ENCODE measurements at places on chromosomes 7 and 10.

- no peak for DNase-seq
Observed at GRCh38 chr10:4431114-4431863, 394.7 kb upstream of the AKR1E2 start.

DNA sequence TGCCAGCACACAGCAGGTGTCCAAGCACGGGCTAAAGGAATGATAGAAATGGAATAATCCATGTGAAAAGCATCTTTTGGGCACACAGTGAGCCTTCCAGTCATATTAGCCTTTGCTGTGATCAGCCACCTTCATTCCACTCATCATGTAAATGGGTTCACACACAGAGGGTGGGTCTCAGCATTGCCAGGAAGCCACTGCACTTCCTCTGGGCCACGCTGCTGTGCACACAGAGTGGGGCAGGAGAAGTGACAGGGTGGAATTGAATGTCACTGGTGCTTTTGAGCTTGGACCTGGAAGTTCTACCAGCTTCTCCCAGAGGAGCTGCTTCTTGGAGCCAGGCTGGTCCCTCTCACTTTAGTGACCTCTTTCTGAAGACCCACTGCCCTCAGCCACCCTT lies 203.5 kb downstream of the USP6NL start:
- DNase-seq: no peak

DNA sequence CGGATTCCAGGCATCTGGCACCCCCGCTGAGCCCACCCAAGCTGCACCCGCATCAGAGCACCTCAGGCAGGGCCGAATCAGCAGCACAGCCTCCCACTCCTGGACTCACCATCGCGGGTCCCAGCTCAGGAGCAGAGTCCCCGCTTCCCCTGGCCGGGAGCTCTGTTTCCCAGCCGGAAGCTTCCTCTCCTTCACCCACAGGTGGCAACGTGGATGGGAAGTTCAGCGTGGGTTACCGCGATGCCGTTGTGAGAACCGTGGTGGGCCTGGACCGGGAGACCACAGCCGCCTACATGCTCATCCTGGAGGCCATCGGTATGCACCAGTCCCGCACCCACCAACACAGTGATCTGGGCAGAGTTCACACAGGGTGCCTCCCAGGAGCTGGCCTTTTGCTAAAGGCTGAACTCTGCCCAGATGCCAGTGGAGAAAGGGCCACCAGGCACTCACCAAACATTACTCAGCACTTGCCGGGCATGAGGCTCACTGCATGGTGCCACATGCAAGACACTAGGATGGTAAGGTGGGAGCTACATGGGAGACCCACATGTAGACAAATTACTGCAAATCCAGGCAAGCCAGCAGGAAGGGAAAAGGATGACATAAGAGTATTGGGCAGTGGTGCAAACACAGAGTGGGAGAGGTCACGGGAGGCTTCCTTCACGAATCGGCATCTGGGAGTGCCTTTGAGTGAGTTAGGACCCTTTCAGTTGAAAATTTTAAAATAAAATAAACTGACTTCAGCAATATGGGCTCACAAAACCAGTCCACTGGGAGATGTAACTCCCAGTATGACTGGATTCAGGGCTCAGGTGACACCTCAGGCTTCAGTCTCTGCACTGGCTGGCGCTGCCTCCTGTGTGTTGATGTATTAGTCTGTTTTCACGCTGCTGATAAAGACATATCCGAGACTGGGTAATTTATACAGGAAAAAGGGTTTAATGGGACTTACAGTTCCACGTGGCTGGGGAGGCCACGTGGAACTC lies 10.4 kb downstream of the C10orf105 start:
- no peak for DNase-seq

DNA sequence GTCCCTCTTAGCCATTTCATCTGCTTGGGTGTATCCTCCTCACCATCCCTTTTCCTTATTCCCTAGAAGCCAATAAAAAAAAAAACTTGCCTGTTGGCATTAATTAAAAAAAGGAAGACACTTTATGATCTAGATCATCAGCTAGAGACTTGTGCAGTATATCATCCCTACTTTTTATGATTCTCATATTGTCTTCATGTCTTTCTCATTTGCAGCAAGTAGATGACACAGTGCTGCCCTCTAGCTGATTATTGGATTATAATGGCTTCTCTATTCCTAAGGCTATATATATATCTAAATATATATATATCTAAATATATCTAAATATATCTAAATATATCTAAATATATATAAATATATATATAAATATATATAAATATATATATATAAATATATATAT lies 272.4 kb upstream of the LRGUK start:
- peak; percentile 47 for DNase-seq

DNA sequence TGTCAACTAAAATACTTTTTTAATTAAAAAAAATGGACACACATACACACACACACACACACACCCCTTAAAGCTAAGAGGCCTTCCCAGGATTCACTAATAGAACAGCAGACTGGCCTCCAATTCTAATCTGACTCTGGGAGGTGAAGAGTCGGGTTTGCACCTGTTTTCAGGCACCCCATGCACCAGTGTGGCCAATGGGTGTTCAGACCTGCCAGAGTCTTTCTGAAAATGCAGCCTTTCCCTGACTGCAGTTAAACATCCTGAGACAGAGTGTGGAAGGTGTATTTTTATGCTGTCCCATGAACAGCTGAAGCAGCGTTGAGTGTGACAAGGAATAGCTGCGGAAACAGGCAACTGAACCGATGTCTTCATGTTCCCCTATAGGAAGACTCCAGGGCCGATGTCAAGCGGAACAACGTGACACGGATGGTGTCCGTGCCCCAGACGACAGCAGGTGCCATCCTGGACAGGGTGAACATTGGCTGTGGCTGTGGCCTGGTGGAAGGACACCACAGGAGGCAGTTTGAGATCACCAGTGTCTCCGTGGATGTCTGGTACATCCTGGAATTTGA lies 74.6 kb upstream of the LYZL2 start:
- DNase-seq: no peak

DNA sequence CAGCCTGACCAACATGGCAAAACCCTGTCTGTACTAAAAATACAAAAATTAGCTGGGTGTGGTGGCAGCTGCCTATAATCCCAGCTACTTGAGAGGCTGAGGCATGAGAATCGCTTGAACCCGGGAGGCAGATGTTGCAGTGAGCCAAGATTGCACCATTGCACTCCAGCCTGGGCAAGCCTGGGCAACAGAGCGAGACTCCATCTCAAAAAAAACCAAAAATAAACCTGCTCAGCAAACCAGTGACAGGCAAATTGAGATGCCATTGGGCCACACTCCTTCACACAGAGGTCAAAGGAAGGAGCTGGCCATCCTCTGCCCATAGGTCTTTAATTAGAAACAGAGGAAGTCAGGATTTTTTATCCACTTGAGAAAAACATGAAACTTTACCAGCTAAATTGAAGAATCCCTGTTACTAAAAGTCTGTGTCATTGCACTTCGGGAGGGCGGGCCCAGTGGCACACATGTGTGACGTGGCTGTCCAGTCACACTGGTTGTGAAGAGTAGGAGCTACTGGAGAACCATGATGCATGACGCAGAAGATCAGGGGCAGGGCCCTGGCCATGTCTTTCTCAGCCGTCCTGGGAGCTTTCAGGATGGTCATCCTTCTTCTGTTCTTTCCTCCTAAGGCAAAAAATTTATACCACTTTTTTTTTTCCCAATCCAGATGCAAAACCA lies 118.3 kb upstream of the ZNF438 start:
- DNase-seq: no peak

DNA sequence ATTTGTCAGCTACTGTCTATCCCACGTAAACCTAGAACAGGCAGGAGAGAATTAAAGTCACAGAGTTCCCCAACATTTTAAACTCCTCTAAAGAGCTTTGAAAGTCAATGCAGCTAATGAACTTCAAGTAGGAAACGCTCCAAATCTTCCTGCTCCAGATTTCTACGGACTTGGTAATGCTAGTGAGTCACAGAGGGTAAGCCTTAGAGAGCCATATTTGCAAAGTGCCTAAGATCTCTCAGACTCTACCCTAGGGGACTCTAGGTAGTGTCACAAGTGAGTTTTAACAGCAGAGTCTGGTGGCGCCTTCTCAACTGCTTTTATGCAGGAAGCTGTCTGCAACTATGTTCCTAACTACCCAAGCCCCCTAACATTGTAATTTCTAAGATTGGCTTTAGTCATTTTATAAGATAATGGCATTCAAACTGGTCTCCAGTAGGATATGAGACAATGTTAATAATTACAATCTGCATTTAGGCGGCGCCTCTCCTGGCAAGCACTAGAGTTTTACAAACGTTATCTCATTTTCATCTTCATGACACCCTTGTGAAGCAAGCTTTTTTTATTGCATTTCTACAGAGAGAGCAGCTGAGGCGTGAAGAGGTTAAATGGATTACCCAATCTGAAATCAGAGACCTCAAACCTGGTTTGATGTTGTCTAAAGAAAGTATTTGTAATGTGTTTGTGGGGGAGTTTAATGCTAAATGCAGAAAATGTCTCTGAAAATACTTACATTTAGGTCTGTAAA lies 22.0 kb upstream of the FZD1 start:
- no peak for DNase-seq

- DNase-seq: no peak
Observed at GRCh38 chr10:110002801-110003523, 4.8 kb upstream of the ADD3 start.

GRCh38 chr7:131338173-131338572 lies 10.5 kb downstream of the MKLN1 start:
- no peak for DNase-seq

- no peak for DNase-seq
Observed at GRCh38 chr10:120490288-120490687, 33.3 kb downstream of the PLPP4 start.

- DNase-seq: no peak
Observed at GRCh38 chr10:61313460-61313859, 139.7 kb downstream of the TMEM26 start.

DNA sequence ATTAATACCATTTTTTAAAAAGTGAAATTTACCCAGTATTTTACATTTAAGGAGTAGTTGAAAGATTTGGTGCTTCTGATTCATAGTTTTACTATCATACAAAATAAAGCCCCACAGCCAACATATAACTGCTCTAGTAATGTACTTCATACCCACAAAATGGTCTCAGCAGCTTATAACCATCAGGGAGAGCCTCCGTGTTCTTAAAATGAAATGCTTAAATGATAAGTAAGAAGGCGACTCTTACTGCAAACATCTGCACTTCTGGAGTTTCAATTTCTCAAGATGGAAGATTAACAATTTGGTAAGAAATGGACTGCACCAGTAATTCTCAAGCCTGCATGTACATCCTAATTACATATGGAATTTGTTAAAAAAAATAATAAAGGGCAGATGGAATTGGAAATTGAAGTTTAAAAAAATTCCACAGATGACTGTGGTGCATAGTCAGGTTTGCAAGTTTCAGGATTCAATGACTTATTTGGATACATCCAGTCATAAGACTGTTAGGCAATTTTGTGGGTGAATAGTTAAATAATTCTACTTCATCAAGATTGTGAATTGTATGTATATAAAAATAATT lies 461.0 kb downstream of the KIF20B start:
- DNase-seq: no peak

- no peak for DNase-seq
Observed at GRCh38 chr7:101436857-101437576, 74.3 kb downstream of the COL26A1 start.

GRCh38 chr7:104174798-104175197 lies 33.0 kb downstream of the ORC5 start:
- no peak for DNase-seq

GRCh38 chr7:114628362-114628761 lies 213.7 kb downstream of the FOXP2 start:
- DNase-seq: no peak

- no peak for DNase-seq
Observed at GRCh38 chr7:101506531-101506930, 122.6 kb downstream of the MYL10 start.

DNA sequence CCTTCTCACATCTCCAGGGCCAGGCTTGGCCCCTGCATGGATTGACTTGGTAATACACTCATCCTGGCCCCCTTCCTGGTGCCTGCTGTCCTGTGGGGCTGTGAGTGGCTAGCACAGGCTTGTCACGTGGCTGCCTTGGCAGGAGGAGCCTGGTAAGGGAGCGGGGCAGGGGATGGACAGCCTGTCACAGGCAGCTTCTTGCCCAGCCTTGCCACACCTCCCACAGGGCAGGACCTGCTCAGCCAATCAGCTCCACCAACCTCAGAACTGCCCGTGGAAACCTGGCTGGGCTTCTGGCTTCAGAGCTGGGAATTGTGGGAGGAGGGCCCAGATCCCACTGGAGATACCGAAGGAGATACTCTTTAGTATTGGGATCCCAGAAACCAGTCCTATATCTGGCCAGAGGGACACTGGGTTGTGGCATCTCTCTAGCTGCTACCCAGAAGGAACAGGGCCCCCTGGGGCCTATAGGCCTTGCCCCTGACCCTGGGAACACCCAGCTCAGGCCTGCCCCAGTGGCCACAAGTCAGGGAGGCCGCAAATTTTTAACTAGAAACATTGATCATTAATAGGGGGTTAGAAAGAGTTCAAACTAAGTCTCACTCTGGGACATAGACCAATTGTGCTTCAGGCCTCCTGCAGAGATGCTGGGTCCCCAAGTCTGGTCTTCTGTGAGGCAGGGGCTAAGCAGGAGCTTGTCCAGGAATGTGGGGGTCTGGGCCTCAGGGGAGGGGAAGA lies at the start of gene HOGA1:
HOGA1 (plus strand) TSS at position 330 of the 738 bp plus-strand sequence; CDS start at position 645, 315 bp downstream.
- DNase-seq: peak; percentile 86

Data from H4 (cell line).